Dorsolateral prefrontal cortex (tissue), 122 donors: ENCODE measurements at places on chromosomes 16 and 17.

GRCh38 chr17:79923974-79924638 is 84.9 kb upstream of the CBX4 start:
- no peak for DNase-seq

GRCh38 chr17:57677301-57677700 is 67.8 kb downstream of the CCDC182 start:
- DNase-seq: no peak

GRCh38 chr17:70857351-70857750 is 688.0 kb downstream of the KCNJ2 start:
- no peak for DNase-seq

- no peak for DNase-seq
Observed at GRCh38 chr17:74369221-74369620, 1.9 kb downstream of the GPR142 start.

- no peak for DNase-seq
Observed at GRCh38 chr16:30567160-30567990, 4.1 kb downstream of the ZNF688 start.

DNA sequence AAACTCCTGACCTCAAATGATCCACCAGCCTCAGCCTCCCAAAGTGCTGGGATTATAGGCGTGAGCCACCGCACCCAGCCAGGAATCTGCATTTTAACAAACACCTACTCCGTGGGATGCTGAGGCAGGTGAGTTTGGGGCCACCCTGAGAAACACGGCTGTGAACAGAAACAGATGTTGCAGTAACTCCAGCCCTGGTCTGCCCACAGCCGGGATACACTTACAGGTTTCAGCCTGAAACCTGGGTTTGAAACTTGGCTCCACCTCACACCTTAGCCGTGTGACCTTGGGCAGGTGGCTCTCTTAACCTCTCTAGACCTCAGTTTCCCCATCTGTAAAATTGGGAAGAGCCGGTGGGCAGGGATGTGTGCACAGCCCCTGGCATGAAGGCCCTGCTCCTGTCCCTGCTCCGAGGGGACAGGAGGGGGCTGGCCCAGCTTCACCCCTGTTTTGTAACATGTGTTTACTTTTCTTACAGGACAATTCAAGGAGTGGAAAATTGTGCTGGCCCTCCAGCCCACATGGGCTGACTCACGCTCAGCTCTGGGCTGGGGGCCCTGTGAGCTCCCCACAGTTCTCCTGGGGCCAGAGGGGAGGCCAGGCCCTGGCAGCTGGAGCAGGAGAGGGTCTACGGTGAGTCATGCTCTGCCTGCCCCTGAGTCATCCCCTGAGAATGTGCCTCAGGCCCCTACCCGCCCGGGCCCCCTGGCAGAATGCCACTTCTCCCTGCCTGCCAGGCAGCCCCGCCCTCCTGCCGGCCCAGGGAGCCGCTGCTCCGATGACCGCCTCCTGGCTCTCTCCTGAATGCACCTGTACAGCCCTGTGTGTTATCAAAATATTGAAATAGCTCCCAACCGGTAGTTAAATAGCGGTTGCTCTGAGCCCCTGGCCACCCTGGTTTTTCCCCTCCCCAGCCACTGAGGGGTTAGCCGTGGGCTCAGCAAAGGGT is 7.7 kb upstream of the PPL start:
- DNase-seq: no peak

DNA sequence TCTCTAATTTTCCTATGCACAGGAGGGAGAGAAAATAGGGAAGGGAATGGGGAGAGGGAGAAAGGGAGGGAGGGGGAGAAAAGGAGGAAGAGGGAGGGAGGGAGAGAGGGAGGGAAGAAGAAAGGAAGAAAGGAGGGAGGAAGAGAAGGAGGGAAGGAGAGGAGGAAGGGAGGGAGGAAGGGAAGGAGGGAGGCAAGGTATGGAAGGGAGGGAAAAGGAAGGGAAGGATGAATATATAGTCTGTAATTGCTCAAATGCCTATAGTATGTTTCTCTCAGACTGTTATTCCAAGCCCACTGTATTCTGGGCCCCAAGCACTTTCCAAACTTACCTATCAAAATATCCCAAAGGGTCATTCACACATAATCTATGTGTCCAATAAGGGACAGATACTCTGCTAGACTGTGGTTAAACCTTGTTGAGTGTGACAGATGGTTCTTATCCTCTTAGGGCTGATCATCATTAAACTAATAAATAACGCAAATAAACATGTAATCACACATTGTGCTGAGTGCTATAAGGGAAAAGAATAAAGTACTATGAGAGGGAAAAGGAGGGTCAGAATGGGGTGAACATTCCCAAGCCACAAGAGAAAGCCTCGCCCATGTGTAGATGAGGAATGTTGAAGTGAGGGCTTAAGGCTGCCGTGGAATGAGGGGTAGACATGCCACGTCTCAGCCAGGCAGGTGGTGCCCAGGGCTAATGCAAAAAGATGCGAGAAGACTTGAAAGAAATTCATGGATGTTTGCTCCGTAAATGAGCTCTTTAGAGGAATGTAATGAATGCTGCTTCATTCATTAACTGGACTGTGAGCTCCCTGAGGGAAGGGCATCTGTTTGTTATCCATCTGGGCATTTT is 30.6 kb downstream of the ASIC2 start:
- no peak for DNase-seq

DNA sequence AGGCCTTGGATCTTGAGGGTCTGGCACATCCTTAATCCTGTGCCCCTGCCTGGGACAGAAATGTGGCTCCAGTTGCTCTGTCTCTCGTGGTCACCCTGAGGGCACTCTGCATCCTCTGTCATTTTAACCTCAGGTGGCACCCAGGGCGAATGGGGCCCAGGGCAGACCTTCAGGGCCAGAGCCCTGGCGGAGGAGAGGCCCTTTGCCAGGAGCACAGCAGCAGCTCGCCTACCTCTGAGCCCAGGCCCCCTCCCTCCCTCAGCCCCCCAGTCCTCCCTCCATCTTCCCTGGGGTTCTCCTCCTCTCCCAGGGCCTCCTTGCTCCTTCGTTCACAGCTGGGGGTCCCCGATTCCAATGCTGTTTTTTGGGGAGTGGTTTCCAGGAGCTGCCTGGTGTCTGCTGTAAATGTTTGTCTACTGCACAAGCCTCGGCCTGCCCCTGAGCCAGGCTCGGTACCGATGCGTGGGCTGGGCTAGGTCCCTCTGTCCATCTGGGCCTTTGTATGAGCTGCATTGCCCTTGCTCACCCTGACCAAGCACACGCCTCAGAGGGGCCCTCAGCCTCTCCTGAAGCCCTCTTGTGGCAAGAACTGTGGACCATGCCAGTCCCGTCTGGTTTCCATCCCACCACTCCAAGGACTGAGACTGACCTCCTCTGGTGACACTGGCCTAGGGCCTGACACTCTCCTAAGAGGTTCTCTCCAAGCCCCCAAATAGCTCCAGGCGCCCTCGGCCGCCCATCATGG is 4.0 kb upstream of the ADGRG3 start:
- no peak for DNase-seq

DNA sequence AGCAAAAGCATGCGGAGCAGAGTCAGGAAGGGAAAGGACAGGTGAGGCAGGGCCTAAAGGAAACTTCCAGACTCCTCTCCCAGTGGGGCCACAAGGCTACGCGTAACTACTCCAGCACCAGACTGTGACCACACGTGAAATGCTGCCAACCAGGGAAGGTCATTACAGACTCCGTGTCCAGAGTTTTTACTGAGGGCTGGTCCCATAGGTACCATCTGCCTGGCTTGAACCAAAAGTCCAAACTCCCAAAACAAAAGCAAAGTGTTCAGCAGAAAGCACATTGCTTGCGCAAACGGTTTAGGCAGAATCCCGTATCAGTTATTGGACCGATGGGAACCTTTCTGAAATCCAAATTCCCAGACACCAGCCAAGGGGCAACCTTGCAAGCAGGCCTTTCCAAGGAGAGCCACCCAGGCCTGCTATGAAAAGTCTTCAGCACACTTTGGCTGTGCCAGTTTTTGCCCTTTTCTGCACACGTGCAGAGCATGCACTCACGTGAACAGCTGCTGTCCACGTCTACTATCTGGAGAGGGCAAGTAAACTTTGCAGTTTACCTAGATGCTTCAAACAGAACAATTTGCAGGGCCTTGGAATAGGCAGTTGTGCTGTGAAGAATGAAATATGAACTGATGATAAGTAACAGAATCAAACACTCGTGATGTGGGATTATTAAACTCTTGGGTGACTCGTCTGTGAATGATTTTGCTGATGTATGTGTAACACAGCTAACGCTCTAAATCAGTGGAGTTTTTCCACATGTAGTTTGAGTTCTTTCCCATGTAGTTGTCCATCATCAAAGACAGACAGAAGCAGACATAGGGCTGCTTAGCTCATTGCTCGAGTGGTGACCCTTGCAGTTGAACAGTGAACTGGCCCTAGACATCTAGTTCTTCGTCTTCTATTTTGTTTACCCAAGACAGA is 58.1 kb upstream of the CRISPLD2 start:
- no peak for DNase-seq

DNA sequence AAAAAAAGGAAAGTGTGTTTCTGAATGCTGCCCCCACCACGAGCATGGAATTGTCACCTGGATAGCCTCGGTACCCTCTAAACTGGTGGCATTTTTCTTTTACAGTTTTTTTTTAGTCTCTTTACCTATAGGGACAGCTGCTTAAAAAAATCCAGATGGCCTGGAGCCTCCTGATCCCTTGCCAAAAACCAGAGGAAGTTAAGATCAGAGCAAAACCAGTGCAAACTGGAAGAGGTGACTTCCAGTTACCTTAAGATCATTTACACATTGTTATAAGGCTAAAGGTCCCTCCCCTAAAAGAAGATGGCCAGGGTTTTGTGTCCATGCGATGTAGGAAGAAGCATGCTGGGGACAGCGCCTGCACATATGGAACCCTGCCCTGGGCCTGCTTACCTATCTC is 3.5 kb downstream of the MEFV start:
- DNase-seq: no peak

- DNase-seq: no peak
Observed at GRCh38 chr16:73233329-73233765, 185.4 kb upstream of the ZFHX3 start.

- DNase-seq: no peak
Observed at GRCh38 chr17:70813355-70813930, 644.1 kb downstream of the KCNJ2 start.

DNA sequence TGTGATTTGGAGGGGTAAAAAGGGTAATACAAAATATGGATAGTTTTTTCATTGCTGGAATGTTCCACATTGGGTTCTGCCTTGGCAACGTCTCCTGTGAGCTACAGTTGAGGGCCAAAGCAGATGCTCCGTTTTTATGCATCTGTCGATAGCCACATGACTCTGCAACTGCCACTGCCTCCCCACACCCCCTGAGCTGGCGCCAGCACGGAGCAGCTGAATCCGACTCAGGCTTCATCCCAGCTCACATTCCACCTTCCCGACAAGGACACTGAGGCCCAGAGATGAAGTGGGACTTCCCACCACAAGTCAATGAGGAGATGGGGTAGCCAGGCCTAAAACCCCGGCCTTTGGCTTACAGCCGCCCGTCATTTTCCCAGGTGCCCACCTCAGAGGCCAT is 334.1 kb downstream of the CDH13 start:
- DNase-seq: no peak

DNA sequence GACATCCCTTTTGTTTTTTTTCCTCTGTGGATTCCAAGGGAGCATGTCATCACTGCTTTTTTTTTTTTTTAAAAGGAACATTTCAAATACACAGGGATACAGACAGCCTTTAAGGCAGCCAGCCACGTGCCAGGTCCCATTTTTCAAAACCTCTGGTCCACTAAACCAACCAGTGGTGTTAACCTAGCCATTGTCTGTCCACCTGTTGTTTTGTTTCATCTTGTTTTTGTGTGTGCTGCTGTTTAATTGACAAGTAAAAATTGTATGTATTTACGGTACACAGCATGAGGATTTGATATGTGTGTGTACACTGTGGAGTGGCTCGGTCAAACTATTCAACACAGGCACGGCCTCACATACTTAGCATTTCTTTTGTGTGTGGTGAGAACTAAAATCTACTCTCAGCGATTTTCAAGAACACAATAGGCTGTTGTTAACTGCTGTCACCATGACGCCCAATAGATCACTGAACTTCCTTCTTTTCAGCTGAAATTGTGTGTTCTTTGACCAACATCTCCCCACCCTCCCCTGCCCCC is 19.2 kb downstream of the TMEM114 start:
- no peak for DNase-seq

DNA sequence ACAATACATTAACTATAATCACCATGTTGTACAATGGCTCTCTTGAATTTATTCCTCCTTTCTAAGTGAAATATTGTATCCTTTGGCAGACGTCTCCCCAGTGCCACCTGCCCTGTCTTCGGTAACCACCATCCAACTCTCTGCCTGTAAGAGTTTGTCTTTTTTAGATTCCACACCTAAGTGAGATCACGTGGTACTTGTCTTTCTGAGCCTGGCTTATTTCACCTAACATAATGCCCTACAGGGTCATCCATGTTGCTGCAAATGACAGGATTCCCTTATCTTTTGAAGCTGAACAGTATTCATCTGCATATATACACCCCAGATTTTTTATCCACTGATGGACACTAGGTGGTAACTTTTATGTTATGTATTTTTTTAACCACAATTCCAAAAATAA is 24.2 kb downstream of the ORC6 start:
- DNase-seq: no peak

DNA sequence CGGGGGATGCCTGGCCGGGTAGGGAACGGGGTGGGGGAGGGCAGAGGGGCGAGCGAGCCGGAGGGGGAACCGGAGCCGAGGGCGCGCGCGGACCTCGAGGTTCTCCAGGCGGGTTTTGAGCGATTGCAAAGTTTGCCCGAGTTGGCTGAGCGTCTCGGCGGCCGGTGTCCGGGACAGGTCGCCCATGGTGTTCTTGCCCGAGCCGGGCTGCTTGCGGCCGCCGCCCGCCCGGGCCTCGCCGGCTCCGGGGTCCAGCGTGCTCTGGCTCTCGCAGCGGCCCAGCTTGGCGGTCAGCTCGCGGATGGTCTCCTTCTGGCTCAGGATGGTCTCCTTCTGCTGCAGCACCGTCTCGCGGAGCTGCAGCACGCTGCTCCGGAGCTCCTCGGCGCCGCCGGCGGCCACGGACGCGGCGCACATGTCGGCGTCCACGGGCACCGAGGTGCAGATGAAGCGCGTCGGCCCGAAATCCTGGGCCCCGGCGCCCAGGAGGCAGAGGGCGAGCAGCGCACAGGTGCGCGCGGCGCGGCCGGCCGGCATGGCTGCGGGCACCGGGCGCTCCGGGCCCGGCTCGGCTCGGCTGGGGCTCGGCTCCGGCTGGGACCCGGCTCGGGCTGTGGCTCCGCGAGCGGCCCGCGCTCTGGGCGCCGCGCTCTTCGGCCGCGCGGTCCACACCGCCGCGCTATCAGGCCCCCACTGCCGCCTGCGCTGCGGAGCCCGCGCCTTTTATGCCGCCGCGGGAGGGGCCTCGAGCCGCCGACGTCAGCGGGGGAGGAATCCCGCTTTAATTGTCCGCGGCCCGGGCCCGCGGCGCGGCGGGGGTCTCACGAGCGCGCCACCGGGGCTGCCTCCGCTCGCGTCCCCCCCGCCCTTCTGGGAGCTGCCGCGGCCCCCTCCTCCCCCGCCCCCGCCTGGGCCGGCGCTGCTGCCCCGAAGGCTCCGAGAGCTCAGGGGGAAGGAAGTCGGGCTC is at the start of gene NPTX1:
TSS of gene NPTX1 (minus strand) at position 698 of the 967 bp plus-strand sequence. CDS start at position 537, 161 bp downstream.
- no peak for DNase-seq

GRCh38 chr17:49891694-49892389 is 44.0 kb upstream of the TAC4 start:
- DNase-seq: no peak
